Epithelial cell of esophagus (primary cell): ENCODE measurements at places on chromosomes 3 and 15.

- DNase-seq: no peak
Observed at GRCh38 chr3:18645619-18646018, 220.5 kb upstream of the SATB1 start.

DNA sequence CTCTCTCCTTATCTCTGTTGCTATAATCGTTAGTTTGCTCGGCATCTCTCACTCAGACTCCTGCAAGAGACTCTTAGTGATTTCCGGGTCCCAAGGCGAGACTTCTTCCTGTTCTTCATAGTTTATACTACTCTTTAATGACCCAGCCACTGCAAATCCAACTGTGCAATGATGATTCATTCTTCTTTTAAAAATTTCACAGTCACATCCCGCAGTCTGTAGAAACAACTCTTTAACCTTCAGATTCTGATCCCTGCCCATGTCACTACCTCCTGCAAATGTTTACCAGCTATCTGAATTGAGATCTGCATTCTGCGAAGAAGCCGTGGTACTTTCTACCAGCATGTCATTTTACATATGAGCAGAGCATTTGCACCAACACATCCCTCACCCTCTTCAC is 2.8 kb upstream of the VGLL3 start:
- DNase-seq: peak; percentile 55

DNA sequence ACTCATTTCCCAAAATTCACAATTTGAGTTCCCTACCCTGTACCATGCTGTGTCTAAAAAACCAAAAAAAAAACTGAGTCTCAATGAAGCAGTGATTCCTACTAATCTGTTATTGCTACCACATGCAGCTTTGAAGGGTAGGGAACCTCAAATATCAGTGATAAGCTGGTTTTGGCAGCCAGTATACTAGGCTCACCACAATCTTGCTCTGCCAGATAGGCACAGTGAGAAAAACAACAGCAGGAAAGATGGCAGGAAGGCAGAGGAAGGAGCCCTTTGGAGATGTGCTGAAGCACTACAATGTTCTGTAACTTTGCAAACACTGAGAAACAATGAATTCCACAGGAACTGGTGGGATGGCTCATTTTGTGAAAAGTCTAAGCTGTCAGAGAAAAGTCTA is 96.9 kb upstream of the UBP1 start:
- no peak for DNase-seq

GRCh38 chr3:40502034-40502433 is 3.8 kb upstream of the ZNF620 start:
- DNase-seq: no peak

DNA sequence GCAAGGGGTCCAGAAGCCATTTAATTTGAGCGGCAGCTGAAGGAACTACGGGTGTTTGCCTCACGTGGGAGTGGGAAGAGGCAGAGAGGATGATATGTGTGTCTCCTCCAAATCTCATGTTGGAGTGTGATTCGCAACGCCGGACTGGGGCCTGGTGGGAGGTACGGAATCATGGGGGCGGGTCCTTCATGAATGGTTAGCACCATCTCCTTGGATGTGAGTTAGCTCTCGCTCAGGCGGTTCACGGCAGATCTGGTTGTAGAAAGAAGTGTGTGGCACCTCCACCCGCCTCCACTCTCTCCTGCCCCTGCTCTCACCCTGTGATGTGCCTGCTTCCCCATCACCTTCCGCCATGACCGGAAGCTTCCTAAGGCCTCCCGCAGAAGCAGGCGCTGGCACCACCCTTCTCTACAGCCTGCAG is 25.4 kb downstream of the XXYLT1 start:
- no peak for DNase-seq

- peak; percentile 8 for DNase-seq
Observed at GRCh38 chr15:23648920-23649515, 1.4 kb upstream of the MAGEL2 start.
